ENCODE measurements at places on chromosomes 5 and 9.

- no peak for DNase-seq
Observed at GRCh38 chr5:68252673-68253623, 37.4 kb downstream of the PIK3R1 start.

DNA sequence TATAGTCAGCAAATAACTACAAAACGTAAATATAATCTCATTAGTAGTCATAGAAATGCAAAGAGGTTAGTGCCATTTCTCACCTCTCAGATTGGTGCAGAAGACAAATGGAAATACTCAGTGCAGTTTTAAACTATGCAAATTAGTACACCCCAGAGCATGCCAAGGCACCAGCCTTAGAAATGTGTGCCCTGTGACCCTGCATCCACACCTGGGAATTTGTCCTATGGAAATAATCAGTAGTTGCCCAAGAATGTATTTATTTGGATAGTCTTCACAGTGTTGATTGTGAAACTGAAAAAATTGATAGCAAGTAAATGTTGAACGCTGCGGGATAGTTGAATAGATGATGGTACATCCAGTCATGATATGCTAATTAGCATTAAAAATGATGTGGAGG is 152.7 kb downstream of the KDM4C start:
- no peak for DNase-seq

DNA sequence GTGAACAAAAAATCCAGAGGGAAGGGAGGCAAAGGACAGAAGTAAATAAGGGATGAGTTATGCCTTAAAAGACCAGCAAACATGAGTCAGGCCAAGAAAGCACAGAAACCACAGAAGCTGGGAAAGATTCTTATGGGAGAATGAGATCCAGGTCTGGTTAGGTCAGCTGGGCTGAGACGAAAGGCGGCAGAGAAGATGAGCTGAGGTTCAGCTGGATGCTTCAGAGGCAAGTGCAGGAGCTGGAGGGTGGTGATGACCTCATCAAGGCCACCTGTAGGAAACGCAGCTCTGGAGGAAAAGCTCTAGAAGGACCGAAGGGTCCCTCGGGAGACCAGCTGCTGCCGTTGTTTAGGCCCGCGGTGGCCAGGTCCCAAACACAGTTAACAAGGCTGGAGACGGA is 152.0 kb downstream of the MYO10 start:
- no peak for DNase-seq

GRCh38 chr9:121958530-121958929 is 134.6 kb downstream of the TTLL11 start:
- DNase-seq, result no peak

DNA sequence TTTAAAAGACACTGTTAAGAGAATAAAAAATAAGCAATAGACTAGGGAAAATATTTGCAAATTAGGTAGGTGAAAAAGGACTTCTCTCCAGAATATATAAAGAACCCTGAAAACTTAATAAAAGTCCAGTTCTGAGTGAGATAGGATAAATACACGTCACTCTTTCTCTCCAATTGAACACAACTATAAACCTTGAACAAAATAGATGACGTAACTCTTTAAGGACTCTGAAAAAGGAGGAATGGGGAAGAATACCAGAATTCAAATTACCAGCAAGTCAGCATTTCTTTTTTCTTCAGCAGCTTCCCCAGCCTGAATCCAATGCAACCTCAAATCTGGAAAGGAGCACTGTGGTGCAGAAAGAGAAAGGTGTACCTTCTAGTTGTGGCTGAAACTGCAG is 6.8 kb upstream of the WDR41 start:
- DNase-seq, result no peak

DNA sequence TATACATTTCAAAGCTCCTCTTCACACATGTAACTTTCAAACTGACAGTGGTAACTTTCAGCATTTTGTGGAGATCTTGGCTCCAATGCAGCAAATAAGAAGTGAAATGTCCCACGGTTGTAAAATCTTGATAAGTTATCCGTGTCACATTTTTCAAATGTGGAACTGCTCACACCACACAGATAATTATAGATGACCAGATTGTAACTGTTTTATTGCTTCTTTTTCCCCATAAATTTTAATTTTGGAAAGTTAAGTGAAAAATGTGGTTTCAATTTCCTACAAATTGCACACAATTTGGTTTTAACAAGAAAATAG is 347.1 kb downstream of the EBF1 start:
- DNase-seq, result no peak

DNA sequence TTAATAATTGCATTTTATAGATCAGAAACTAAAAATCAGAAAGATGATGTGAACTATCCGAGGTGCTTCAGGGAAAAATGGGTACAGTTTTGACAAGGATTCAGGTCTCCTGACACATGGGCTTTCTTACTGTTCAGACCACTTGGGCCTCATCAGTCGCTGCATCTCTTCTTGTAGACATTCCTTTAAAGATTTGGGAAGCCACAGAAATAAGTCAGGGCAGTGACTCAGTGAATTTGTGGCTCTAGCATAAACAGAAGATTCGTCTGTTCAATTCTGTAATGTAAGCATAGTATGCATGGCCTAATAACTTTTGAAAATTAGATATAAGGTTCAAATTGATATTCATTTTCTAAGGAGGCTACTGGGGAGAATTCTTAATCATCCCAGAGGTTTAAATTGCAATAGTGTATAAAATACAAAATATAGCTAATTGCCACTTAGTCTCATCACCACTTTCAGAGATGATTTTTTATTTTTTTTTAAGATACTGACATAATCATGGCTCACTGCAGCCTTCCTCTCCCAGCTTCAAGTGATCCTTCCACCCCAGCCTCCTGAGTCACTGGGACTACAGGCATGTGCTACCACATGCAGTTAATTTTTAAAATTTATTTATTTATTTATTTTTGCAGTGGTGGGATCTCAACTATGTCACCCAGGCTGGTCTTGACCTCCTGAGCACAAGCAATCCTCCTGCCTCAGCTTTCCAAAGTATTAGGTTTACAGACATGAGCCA is 48.9 kb downstream of the RASEF start:
- no peak for DNase-seq

- no peak for DNase-seq
Observed at GRCh38 chr9:127539259-127539981, 72.7 kb upstream of the STXBP1 start.

DNA sequence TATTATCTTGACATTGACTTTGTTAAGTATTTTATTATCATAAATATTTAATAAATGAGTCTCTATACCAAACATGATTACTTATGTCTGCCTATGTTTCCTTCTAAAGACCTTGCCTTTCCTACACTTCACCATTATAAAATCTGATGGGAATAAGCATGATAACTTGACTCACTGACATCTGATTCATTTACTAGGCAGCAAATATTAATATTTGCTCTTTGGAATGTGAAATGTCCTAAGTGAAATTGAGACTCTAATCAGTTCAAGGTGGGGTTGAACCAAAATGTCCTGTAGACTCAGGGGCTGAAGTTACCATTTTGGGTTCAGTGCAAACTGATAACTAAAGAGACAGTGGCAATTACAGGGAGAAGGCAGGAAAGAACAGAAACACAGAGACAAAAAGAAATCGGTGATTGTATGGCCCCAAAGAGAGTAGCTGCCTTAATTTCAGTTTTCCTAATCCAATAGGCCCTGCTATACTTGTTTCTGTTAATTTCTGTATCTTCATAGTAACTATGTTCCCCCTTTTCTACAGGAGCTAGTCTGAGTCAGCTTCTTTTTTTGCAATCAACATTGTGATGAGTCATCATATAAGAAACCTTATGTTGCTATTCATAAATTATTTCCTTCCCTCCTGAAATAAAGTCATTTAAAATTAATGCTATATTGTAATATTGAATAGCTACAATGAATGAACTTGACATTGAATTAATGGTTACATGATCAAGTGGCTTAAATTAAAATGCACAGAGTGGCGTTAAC is 296.8 kb downstream of the PDE4D start:
- DNase-seq, result no peak
